NCI-H510A (cell line): ENCODE measurements at places on chromosomes 3 and 15.

- DNase-seq = no peak
These were observed 232.0 kb downstream of the ZBBX start for GRCh38 chr3:167148136-167148535.

- DNase-seq = no peak
These were observed 273.6 kb downstream of the FOXP1 start for GRCh38 chr3:71309886-71310285.

GRCh38 chr3:116322750-116323375 is 122.4 kb downstream of the LSAMP start:
- no peak for DNase-seq

GRCh38 chr3:194128202-194128918 is 7.6 kb upstream of the HES1 start:
- no peak for DNase-seq

GRCh38 chr3:11826628-11827265 is 19.9 kb downstream of the TAMM41 start:
- no peak for DNase-seq
